ENCODE measurements at places on chromosomes 16 and 17. TPM values are rescaled to one million over a fixed set of nuclear protein-coding genes. Genes with fewer than 3 reads are reported as not detected.

Gene MRPL28
- polyA plus RNA-seq, result 130 TPM

Gene TERB1
- polyA plus RNA-seq, result not detected

Gene SLC12A3
- not detected for polyA plus RNA-seq

Gene HLF
- polyA plus RNA-seq, result 17.0 TPM

Gene CD300H
- not detected for polyA plus RNA-seq

Gene PTX4
- polyA plus RNA-seq, result 0.09 TPM

Gene CSHL1
- polyA plus RNA-seq, result not detected

- peak; percentile 58 for DNase-seq
These were observed 817 bp downstream of the ITGB4 start for GRCh38 chr17:75722076-75722475.

DNA sequence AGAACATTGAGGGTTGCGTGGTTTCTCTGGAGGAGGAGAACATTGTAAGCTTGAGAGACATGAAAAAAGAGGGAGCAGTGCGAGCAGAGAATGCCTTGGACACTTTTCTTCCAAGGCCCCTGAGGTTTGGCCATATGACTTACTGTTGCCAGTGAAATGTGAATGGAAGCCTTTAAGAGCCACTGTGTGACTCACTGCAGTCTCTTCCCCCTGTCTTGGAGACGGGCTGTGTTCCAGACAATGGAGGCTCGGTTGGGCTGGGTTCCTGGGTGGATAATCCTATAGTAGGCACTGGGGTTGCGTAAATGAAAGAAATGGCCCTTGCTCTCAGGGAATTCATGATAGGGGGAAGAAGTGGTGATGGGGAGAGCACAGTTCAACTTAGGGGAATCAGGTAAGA, 75.5 kb downstream of the SHISA9 start:
- DNase-seq, result no peak

- DNase-seq, result peak; percentile 57
These were observed 36.4 kb downstream of the TXNDC11 start for GRCh38 chr16:11706180-11706742.

GRCh38 chr16:87458424-87458915, 34.4 kb downstream of the ZCCHC14 start:
- peak; percentile 41 for DNase-seq

DNA sequence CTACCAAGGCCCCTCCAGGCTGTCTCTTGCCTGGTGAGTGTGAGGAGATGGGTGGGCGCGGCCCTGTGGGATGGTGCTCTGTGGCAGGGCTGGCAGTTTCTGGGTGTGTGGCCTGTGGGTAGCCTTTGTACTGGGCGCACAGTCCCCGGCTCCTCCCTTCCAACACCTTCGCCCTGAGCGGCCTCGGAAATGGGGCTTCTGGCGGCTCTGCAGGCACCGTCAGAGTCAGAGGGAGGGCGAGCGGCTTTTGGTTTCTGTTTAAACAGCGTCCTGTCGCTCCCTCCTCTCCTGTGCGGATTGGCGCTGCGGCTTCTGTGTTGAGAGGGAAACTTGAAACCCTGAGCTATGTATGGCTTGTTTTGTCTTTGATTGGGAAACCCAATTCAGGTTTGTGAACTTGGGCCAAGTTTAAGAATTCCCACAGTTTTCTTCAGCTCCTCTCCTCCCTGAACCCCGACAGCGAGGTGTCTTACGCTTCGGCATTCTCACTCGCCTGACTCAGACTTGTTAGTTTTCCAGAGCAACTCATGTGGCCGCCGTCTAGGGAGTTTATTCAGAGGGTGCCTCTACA, 8.3 kb upstream of the ZNF750 start:
- DNase-seq, result peak; percentile 58

GRCh38 chr16:73420676-73421075, 372.7 kb upstream of the ZFHX3 start:
- no peak for DNase-seq

DNA sequence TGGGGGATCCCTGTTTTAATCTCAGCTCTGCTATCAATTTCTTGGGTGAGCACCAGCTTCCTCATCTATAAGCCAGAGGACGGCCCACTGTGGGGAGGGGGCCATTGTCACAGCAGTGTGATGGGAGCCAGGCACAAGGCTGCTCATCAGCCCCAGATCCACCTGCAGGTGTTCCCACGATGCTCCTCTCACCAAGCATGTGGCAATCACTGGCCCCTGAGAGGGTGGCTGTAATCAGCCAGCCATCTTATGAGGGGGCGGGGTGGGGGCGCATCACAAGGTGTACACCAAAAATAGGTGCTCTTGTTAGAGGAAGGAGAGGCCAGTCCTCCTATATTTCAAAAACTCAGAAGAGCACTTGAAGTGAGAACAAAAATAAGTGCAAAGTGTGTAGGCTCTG, 31.2 kb downstream of the HNF1B start:
- DNase-seq, result no peak

GRCh38 chr16:31138621-31139578, 3.4 kb upstream of the PRSS8 start:
- DNase-seq, result peak; percentile 81

GRCh38 chr17:8894202-8894671, 26.8 kb upstream of the PIK3R6 start:
- DNase-seq, result no peak

GRCh38 chr16:50293994-50294855, 27.9 kb downstream of the ADCY7 start:
- peak; percentile 14 for DNase-seq

- DNase-seq, result no peak
These were observed 153.4 kb downstream of the ZFHX3 start for GRCh38 chr16:72894293-72895151.
